CD4-positive, alpha-beta T cell treated with Interleukin-4 for 1 hour (primary cell): ENCODE measurements at places on chromosomes 11 and 22.

- no peak for DNase-seq
Measured at GRCh38 chr11:83280256-83280655, 5.9 kb downstream of the CCDC90B start.

- DNase-seq = no peak
Measured at GRCh38 chr11:85276332-85276731, 350.8 kb downstream of the DLG2 start.

GRCh38 chr11:16418428-16419097 is 62.2 kb upstream of the SOX6 start:
- no peak for DNase-seq

DNA sequence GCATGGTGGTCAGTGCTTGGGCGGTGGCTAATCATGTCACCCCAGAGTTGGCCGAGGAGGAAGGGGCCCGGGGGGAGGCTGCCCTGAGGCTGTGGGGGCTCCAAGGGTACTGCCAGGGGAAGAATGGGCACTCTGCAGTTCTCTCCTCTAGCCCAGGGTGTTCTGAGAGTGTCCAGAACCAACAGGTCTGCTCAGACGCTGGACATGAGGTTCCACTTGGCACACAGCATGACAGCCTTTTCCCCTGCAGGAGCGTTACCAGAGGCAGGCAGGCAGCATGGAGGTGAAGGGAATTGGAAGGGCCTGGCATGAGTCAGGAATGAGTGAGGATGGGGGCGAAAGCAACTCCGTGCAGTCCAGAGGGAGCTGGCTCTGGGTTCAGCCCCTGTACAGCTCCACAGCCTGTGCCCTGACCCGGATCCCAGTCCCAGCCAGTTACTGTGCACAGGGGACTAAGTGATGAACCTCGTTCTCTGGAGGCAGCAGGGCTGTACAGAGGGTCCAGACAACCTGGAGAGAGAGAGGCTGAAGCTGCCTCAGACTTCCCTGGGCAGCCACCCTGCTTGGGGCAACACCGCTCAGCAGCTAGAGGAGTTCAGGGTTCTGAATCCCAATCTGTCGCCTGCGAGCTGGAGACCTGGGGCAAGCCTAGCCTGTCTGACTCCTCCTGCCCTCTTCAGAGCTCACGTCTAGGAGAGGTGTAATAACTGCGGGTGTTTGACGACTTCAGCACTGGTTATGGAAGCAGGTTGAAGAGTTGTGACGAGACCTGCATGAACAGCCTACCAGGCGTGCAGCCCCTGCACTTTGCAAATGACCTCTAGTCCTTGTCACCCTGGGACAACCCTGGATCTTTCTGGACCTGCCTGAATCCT is 14.7 kb upstream of the TUB start:
- DNase-seq = no peak
